Esophagus muscularis mucosa (tissue), 4 donors: ENCODE measurements at places on chromosomes 6 and 20.

DNA sequence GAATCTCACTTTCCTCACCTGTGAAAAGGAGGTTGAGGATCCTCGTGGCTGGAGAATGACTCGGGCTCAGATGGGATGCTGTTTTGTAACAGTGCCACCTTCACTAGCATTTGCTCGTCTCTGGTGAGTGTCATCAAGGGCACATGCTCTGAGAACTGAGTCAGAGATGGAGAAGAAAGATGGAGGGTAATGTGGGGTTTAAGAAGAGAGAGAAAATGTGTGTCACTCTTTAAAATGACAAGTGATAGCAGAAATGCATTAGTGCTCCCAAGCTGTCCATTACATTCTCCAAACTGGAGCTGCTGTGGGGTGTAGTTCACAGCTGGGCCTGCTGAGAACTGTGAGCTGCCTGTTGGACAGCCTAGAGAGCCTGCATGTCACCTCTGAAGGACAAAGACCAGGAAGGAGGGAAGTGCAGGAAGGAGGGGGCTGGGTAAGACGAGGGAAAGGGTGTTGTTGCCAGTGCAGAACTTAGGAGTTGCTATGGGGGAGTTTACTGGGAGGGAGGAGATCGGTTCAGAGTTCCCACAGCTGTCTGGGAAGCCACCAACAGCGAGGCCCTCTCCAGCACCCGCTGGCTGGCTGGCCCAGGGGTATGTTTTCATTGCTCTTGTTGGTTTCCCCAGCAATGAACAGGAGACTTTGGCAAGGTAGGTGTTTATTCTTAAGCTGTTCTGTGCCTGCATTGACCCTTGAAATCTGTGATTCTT is 19.8 kb downstream of the GMPR start:
- DNase-seq = no peak

GRCh38 chr6:3432416-3432815 is 24.4 kb downstream of the SLC22A23 start:
- DNase-seq = no peak

DNA sequence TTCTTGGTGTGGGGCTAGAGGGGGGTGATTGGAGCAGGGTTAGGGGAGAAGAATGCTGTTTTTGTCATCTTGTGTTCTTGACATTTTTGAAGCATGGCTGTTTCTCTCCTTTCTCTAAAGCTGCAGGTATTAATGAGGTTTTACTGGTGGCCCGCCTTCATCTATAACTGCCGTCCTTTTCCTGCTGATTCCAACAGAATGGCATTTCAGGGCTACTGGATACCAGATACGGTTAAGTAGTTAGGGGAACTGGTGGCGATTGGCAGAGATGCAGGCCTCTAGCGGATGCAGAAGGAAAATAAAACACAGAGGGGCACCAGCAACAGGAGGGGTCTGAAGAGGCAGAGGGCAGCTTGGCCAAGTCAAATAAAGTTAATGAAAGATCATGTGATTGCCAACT is 89.7 kb upstream of the EEF1E1 start:
- DNase-seq = no peak

DNA sequence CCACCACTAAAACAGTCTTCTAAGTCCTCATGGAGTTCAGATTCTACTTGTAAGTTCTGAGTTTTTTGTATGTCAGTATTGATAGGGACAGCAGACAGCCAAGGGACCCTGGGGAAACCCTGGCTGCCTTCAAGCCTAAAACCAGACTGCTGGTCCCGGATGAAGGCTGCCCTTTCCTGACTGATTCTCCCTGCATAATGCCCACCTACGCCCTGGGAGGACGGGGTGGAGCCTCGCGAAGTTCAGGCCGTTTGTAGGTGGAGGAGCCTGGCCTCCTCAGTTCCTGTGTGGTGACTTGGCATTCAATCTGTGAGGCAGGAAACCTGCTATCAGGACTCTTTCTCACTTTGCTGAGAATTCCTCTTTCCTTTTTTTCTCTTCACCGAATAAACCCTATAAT is 120.3 kb upstream of the LGSN start:
- no peak for DNase-seq

DNA sequence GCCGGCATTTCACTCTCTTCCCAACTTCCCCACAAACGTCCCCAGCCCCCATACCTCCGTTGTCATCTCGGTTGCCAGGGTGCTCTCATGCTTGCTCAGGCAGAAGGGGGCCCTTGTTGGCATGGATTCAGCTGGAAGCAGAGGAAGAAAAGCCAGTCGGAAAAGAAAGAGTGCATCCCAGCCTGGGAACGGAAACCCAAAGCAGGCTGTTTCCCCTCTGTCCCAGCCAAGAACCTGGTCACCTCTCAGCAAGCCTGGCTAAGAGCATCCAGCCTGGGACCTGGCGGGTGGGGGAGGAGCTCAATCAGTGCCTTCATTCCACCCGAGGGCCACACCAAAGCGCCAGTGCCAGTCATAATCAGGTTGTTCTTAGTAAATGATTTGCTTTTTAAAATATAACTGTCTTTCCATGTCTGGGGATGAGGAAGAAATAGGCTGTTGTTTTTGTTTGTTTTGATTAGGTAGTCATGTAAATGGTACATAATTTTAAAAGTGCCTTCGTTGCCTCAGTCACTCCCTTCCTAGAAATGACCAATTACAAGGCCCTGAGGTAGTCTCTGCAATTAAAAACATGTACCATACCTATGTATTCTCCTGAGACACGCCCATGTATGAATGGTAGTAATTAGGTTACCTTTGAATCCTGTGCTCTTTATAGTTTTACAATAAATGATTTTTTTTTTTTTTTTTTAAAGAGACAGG is 21.1 kb downstream of the CHMP4B start:
- DNase-seq = no peak

GRCh38 chr20:45157962-45158361 is 16.7 kb upstream of the PI3 start:
- DNase-seq = no peak

DNA sequence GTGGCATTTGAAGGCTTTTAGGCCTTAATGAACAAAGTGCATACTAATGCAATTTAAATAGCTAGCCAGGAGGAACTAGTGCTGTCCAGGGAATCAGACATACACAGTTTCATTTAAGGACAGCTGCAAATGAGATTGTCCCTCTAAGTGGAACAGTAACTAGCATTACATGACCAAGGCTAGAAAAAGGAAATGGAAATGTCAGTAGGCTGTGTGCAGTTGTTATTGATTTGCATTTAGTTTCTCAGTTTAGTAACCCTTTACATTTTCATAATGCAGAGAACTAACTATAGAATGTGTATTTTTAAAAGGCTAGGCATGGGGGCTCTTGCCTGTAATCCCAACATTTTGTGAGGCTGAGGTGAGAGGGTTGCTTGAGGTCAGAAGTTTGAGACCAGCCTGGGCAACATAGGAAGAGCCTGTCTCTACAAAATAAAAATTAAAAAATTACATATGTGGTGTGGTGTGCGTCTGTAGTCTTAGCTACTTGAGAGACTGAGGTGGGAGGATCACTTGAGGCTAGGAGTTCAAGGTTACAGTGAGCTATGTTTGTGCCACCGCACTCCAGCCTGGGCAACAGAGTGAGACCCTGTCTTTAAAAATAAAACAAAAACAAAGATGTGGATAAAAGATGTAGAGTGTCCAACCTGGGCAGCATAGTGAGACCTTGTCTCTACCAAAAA is 468.0 kb downstream of the UTRN start:
- DNase-seq = no peak

DNA sequence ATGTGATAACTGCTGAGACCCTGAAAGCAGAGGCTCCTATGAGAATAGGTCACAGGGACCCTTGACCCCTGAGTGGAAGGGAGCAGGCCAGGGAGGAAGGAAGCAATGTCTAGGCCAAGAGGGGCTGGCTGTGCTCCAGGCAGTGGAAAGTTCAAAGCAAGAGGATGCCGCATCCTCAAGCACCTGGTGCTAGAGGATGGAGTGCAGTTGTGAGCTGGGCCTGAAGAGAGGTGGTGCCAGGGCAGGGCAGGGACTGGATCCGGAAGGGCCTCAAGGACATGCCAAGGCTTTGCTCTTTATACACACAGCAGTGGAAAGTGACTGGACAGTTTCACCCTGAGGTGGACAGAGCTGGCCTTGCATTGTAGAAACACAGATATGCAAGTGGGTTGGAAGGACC is 97.0 kb downstream of the SLC22A3 start:
- DNase-seq = no peak

- no peak for DNase-seq
These were observed 36.0 kb downstream of the SPDEF start for GRCh38 chr6:34519971-34520644.

DNA sequence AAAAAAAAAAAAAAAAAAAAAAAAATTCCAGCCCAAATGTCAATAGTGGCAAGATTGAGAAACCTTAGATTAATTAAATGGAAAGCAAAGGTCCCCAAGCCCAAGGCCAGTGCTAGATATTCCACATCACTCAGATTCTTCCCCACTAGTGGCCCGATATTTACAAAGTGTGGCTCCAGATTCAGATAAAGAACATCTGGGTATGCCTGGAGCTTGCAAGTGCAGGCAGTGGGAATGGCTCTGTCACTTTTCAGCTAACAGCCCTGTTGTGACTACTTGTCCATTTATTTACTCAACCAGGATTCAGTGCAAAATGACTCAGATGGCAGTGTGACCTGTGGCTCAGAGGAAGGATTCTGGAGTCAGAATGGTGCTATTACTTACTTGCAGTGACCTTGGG is 8.2 kb upstream of the KCNB1 start:
- DNase-seq = no peak

DNA sequence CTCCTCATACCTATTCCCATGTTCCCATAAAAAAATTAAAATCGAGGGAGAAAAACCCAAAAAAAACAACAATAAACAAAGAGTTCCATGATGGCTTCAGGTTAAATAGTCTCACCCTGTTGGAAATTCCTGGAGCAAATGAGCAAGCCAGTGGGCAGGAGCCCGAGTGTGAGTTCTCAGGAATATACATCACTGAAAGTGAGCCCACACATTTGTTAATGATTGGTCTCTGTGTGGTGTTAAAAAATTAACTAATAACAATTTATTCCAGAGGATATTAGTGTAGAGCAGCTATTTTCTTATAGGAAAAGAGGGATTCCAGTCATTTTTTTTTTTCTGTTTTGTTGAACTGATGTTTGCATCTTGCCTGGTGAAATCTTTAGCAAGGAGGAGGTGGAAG is 12.9 kb downstream of the PHACTR3 start:
- no peak for DNase-seq

GRCh38 chr6:157152556-157152955 is 170.8 kb downstream of the TMEM242 start:
- DNase-seq = no peak

DNA sequence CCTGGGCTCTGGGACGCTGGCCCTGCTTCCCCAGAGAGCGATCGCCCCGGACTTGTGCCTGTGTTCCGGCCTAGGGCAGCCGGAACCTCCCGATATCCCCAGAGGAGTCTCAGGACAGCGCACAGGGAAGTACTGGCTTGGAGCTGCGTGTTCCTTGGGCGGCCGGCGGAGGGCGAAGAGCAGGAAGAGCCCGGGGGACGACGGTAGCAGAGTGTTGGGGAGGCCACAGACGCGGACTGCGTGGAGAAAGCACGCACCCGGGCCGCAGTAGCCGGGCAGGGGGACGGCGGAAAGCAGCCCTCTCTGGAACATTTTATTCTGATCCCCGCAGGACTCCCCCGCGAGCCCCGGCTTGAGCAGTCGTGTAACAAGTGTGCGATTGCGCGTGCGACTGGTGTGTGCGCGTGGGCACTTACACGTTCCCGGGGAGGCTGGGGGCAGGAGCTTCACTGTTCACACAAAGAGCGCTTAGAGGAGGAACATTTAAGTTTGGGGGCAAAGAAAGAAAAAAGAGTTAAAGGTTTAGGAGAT is 36.1 kb downstream of the NCR2 start:
- peak; percentile 91 for DNase-seq

GRCh38 chr6:151847064-151847463 is 39.6 kb downstream of the ESR1 start:
- no peak for DNase-seq

DNA sequence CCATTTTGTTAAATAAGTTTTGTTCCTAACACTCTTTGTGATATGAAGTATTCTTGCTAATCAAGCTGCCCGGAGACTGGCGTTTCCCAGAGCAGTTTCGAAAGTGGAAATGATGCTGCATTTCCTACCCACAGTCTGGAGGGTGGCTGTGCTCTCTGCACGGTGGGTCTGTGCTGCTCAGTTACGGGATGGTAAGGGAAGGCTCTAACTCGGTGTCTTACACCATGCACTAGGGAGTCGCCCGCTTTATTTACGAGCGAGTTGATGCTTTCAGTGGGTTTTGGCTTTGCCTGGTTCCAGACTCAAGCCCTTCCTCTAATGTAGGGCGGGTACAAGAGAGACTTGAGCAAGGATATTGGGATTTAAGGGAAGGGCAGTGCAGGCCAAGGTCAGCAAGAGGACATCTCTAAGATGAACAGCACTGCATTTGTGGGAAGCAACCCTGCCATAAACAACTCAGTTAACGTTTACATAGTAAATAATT is 180.1 kb upstream of the AKAP12 start:
- DNase-seq = no peak

DNA sequence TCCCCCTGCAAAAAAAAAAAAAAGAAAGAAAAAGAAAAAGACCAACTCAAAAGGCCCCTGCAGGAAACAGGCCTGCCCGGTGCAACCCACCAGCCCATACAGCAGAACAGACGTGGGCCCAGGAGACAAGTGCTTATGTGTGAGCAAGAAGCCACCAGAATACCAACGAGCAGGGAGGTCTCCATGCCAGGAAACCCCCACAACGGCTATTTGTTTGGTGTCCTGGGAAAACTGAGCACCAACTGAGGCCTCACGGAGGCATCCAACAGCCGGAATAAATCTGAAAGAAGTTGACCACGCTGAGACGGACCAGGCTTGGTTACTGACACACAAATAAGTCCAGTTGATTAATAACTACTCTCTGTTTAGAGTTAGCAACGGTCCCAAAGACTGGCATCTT is 29.7 kb downstream of the PTPRT start:
- DNase-seq = no peak

- DNase-seq = no peak
These were observed 234.9 kb downstream of the KCNQ5 start for GRCh38 chr6:72856801-72857200.

- DNase-seq = no peak
These were observed 283.0 kb downstream of the HTR1B start for GRCh38 chr6:77180326-77180725.

DNA sequence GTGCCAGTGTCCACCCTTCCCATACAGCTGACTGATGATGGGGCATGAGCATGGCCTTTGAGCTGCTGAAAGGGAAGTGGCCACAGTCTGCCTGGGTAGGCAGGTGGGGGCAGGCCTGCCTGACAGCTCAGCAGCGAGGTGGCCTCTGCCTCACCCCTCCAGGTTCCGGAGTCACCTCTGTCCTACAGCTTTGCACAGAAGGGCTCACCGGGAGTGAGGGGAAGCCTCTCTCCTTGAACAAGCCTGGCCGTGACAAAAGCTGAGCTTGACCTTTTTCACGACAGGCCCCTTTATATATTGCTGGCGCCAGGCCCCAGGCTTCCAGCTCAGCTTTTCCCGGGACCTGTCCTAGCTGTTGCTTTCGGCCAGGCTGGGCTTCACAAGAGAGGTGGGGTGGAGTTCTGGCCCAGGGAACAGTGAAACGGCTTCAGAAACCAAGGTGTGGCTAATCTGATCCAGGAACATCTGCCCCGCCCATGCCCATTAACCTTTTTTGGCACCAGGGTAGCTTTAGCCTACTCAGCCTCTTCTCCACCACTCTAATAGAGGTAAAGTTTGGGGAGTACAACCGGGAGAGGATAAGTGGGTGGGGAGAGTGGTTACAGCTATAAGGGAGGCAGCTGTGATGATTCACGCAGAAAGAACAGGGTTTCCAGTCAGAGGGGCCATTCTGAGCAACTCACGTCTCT is 42.9 kb downstream of the C6orf132 start:
- DNase-seq = no peak

GRCh38 chr6:131356161-131356560 is 216.9 kb upstream of the ARG1 start:
- DNase-seq = no peak

- no peak for DNase-seq
These were observed 648.8 kb upstream of the AGPAT4 start for GRCh38 chr6:161922631-161923119.
